ENCODE measurements at places on chromosomes 3 and 15.

DNA sequence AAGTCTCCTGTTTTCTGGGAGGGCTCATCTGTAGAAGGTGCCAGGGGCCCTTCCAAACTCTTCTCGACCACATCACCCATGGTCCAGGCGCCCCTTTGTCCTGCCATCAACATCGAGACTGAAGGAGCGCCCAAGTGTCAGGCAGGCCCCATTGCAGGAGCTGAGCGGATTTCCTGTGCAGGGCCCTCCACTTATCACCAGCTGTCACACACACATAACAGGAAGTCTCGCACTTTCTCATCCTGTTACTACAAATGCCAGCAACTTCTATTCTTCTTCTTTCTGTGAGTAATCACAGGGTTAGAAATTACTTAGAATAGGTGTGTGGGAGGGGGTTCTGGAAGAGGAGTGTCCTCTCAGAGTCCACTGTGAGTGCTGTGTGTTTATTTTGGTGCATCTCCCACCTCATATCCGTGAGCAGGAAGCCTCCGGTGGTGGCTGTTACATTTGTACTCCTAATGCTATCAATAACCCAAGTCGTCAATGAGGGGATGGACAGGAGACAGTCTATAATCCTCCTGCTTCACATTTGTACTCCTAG, at the start of gene KLHL6:
TSS of gene KLHL6 (minus strand) at position 166 of the 541 bp plus-strand sequence. CDS start at position 113, 53 bp downstream.
- peak; percentile 32 for DNase-seq

DNA sequence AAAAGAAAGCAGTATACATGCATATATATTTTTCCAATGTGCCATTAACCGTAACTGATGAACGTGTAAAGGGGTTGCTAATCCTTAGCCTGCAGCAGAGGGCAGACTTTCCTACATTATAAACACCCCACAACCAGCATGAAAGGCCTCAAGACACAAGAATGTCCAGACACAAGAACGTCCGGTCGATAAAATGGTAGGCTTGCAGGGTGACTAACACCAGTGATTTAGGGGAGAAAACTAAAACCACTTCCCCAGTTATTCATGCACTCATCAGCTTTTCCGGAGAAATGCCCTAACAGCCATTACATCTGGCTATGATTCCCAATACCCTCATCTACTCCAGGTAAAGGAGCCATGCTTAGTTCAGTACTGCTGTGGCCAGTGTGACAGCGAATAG, 57.4 kb downstream of the LRTM1 start:
- no peak for DNase-seq

DNA sequence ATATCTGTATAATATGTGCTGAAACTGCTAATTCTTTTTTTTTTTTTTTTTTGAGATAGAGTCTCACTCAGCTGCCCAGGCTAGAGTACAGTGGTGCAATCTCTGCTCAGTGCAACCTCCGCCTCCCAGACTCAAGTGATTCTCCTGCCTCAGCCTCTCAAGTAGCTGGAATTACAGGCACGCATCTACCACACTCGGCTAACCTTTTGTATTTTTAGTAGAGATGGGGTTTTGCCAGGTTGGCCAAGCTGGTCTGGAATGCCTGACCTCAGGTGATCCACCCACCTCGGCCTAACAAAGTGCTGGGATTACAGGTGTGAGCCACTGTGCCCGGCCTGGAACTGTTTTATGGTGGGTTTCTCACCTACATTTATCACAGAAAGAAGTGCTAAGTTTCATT, 307.8 kb upstream of the STT3B start:
- no peak for DNase-seq

GRCh38 chr3:25455441-25456132, 27.5 kb downstream of the RARB start:
- DNase-seq = no peak

Measured in stimulated activated CD4-positive, alpha-beta T cell treated with anti-CD3 and anti-CD28 coated beads, TNF-alpha, amount 100 ng/mL, for 1 hour (primary cell).